Activated T-cell treated with anti-CD3 and anti-CD28 coated beads, Interleukin-2, amount 50 U/mL, for 72 hours (primary cell): ENCODE measurements at places on chromosomes 13 and 19.

GRCh38 chr19:30559446-30559845, 187.3 kb downstream of the ZNF536 start:
- DNase-seq = no peak

DNA sequence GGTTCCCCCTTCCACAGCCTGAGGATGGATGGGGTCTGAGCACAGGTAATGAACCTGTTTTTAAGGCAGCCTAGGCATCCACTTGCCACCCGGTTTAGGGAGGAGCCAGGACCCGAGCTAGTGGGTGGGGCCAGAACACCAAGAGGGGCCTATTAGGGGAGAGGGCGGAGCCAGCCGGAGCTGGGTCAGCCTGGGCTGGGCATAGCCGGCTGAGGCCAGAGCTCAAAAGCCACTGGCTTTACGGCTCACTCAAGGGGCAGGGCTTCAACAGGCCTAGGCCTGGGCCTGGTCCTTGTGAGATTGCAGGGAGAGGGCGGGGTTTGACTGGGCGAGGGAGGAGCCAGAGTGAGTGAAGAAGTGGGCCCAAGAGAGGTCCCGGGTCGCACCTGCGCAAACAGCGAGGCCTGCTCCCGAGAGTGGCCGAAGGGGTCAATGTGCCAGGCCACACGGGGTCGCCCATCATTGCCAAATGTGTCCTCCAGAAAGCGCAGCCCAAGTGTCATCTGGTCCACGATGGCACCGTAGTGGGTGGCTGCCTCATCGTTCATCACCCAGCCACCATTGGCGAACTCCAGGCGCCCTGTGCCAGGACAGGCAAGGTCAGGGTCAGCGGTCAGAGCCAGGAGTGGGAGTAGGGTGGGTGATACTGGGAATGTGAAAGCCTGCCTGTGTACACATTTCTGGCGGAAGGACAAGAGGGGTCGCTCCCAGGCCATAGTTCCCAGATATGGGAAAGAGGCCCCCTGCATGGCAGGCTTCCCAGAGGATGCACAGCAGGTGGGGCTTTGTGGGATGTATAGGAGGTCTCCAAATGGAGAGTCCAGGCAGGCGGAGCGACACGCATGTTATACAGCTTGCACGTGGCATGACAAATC, 1.9 kb downstream of the MAN2B1 start:
- DNase-seq = no peak

GRCh38 chr13:41960211-41960636, 685 bp downstream of the VWA8 start:
- DNase-seq = no peak

GRCh38 chr13:95113601-95114000, 187.7 kb downstream of the ABCC4 start:
- DNase-seq = no peak
